ENCODE measurements at places on chromosomes 4 and X.

- peak; percentile 70 for DNase-seq
These were observed 10.7 kb upstream of the DLG3 start for GRCh38 chrX:70433848-70434351.

- DNase-seq = no peak
These were observed 21.2 kb upstream of the LAMTOR3 start for GRCh38 chr4:99915449-99915848.

DNA sequence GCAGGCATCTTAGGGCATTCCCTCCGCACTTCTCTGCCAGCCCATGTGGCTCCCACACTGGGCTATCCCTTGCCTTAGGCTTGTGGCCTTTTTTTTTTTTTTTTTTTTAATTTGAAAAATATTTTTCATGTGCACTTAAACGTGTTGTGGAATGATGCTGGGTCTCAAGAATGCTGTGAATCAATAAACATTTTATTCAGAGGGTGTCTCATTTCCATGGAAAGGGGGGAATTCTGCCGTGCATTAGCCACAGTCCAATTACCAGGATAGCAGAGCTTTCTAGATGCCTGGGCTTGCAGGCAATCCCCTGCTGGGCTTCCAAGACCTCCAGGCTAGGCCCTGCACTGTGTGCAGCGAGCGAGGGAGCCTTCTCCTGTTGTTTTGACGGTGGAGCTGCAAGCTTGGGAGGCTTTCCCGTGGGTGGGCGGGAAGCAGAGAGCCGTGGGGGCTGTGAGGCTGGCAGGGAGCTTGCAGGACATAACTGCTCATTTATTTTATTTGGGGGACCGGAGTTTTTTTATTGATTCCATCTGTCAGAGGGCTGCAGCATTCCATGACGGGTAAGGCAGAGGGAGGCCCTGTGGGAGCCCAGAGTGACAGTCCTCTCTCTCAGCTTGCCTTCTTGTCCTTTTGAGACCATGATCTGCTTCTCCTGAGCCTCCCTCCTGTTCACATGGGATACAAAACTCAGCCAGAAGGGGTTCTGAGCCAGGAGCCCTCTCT, 2.6 kb upstream of the CPZ start:
- peak; percentile 72 for DNase-seq

DNA sequence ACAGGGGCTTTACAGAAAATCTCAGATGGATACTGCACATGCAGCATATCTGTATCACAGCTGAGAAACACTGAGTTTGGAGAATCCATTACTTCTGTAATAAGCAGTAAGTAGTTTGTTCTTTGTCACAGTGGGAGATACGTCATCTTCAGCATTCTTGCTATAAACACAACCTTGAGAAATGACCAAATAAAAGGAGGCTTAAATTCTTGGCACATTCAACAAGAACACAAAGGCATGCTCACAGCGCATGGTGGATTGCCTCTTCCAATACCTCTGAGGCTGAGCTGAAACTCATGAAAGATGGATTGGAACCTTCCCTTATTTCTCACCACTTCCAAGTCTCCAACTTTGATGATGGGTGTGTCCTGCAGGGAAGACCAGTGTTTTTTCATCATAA, 54.5 kb downstream of the ANXA5 start:
- DNase-seq = no peak

- peak; percentile 41 for DNase-seq
These were observed 89.5 kb downstream of the TASL start for GRCh38 chrX:30488092-30488491.

GRCh38 chr4:88291003-88291402, 6.6 kb upstream of the PPM1K start:
- DNase-seq = peak; percentile 7

DNA sequence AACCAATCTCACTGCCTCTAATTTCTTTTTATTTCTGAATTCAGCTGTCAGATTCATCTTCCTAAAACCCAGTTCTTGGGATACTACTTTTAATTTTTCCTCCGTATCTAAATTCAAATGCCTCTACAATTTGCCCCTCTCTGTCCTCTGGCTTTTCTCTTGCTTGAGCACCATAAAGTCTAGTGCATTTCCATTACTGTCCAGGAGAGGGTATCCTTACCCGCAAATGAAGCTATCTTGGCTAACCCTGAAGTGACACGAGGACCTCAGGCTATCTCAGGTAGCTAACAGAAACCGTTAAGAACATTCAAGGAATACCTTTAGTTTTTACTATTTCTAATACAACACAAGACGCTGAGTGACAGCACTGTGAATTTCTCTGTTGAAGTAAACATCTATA, 49.4 kb upstream of the PRR32 start:
- DNase-seq = peak; percentile 0

GRCh38 chrX:44871931-44872820, 812 bp upstream of the KDM6A start:
- peak; percentile 59 for DNase-seq

- DNase-seq = peak; percentile 54
These were observed 10.3 kb downstream of the CYP4V2 start for GRCh38 chr4:186201535-186202230.

DNA sequence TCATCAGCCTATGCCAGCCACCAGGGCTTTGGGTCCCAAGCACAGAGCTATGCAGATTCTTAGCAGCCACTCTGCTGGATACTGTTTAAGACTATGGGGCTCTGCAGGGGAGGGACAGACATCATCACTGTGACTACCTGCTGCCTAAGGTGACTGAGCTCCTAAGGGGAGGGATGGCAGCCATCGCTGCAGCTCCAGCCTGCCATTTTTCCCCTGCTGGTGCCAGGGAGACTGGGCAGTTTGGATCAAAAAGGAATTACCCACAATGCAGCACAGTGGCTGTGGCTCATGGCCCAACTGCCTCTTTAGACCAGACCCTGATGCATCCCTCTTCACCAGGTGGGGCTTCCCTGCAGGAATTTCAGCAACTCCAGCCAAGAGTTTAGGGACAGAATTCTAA, 28.6 kb upstream of the INPP4B start:
- no peak for DNase-seq

GRCh38 chr4:100688368-100688767, 170.5 kb upstream of the EMCN start:
- DNase-seq = no peak

- no peak for DNase-seq
These were observed 6.1 kb downstream of the L1CAM start for GRCh38 chrX:153879741-153880439.

- no peak for DNase-seq
These were observed 382.8 kb downstream of the KLHL4 start for GRCh38 chrX:87900320-87900908.

DNA sequence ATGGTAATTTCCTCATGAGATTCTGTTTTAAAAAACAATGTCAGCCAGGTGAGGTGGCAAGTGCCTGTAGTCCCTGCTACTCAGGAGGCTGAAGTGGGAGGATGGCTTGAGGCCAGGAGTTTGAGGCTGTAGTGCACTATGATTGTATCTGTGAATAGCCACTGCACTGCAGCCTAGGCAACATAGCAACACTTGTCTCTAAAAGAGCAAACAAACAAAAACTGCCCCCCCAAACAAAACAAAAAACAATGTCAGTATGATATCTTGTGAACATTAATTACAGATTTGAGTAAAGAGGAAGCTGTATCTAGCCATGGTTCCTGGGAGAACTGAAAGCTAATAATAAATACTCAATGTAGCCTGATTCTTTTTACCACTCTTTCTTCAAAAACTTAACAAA, 6.8 kb upstream of the MSL3 start:
- no peak for DNase-seq

GRCh38 chr4:18209448-18209847, 187.9 kb upstream of the LCORL start:
- DNase-seq = no peak

GRCh38 chr4:114286262-114286810, 306.9 kb upstream of the ARSJ start:
- peak; percentile 34 for DNase-seq

DNA sequence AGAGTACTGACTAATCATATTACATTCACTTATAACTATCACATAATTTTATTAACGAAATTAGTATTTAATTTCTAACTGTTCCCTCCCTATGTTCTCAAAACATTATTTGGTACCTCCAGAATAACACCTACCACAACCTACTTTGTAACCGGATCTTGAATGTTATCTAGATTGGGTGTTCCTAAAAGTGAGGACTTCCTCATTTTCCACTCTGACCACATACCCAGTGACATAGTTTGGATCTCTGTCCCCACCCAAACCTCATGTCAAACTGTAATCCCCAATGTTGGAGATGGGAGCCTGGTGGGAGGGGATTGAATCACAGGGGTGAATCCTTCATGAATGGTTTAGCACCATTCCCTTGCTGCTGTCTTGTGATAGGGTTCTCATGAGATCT, 21.8 kb downstream of the NR3C2 start:
- DNase-seq = no peak

DNA sequence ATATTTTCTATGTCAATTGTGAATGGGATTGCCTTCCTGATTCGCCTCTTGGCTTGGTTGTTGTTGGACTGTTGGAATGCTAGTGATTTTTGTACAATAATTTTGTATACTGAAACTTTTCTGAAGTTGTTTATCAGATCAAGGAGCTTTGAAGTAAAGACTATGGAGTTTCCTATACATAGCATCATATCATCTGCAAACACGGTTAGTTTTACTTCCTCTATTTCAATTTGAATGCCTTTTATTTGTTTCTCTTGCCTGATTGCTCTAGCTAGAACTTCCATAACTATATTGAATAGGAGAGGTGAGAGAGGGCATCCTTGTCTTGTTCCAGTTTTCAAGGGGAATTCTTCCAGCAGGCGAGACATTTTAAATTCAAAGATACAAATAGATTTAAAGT, 226.5 kb downstream of the FBXO8 start:
- DNase-seq = no peak

GRCh38 chr4:159425737-159426305, 322.9 kb downstream of the RAPGEF2 start:
- DNase-seq = no peak

DNA sequence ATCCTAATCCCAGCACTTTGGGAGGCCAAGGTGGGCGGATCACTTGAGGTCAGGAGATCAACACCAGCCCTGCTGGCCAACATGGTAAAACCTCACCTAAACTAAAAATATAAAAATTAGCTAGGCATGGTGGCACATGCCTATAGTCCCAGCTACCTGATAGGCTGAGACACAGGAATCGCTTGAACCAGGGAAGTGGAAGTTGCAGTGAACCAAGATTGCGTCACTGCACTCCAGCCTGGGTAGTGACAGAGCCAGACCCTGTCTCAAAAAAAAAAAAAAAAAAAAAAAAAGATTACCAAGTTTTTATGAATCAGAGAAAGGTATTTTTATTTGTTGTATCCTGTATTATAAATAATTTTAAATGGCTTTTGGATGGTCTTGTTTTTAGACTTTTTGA, 15.1 kb downstream of the TRAPPC11 start:
- DNase-seq = no peak

DNA sequence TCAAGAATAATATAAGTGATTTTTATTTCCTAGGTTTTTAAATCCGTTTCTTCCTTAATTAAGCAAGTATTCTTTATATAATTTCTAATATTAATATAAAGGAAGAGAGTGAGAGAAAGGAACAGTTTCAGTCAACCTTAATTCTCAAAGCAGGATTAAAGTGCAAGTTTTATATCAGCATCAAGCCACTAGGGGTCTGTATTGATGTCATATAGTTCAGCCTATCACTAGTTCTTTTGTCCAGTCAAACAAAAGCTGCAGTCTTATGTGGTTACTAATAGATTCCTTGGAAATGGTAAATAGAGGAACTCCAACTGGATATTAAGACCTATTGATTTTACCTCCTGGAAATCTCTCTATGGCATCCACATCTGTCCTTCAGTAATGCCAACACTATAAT, 82.0 kb downstream of the NAP1L3 start:
- DNase-seq = peak; percentile 5

- peak; percentile 39 for DNase-seq
These were observed 39.5 kb upstream of the CD40LG start for GRCh38 chrX:136608295-136608933.

DNA sequence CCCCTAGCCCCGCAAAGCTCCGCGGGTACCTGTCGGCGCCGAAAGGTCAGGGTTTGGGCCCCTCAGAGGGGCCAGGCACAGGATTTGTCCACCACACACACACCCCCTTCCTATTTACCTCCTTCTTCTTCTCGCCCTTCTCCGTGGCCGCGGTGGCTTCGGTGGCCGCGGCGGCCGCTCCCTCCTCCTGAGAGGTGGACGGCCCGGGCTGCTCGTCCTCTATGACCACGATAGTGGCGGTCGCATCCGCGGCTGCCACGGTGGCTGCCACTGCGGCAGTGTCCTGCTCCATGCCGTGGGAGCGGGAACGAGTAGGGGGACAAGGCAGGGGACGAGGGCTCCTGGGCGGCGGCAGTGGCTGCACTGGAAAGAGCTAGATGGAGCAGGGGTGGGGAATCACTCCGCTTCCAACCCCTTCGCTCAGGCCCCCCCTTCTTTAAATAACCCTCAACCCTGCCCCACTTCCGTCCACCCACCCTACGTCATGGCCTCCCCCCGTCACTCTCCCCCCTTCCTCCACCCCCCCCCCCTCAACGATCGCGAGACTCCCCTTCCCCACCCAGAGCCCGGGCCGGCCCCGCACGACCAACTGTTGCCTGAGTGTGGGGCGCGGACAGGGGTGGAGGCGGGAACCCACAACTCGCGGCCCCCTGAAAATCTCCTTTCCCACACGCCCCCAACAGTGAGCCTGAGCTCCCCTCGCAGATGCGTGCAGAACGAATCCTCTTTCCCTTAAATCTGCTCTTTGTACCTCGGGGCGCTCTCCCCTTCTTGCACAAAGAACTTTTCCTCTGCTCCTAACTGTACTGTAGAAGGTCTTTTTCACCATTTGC, at the start of gene SMARCA1:
SMARCA1 (minus strand) TSS at position 412 of the 833 bp plus-strand sequence; CDS start at position 292, 120 bp downstream.
- peak; percentile 43 for DNase-seq

DNA sequence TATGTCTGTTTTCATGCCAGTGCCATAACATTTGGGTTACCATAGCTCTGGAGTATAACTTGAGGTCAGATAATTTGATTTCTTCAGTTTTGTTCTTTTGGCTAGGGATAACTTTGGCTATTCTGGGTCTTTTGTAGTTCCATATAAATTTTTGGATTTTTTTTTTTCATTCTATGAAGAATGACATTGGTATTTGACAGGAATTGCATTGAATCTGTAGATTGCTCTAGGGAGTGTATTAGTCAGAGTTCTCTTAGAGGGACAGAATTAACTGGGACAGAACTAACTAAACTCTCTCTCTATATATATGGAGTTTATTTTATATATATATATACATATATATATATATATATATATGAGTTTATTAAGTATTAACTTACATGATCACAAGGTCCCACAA, 32.2 kb upstream of the SLIT2 start:
- peak; percentile 9 for DNase-seq

Measured in GM23248 (cell line).